ENCODE measurements at places on chromosomes 5 and 9.
A peak's percentile ranks its signal among the peaks of the same experiment; 100 is the strongest.

DNA sequence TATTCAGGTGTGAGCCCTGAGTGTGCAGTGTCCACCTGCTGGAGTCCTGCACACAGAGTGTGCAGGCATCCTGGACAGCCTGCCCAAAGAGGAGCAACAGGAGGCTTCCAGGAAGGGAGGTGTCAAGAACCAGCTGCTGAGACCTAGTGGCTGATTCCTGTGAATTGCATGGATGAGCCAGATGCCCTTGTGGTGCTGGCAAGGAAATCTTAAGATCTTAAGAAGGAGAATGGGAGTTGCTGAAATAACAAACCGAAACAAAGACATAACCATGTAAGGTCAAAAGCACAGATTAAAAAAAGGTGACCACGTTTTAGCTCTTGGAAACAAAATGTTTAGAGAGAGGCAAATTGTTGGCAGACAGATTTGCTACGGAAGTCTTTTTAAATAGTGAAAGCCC is 29.3 kb upstream of the RPS23 start:
- peak; percentile 83 for DNase-seq

GRCh38 chr5:31328040-31328733 is 134.7 kb downstream of the CDH6 start:
- no peak for DNase-seq

DNA sequence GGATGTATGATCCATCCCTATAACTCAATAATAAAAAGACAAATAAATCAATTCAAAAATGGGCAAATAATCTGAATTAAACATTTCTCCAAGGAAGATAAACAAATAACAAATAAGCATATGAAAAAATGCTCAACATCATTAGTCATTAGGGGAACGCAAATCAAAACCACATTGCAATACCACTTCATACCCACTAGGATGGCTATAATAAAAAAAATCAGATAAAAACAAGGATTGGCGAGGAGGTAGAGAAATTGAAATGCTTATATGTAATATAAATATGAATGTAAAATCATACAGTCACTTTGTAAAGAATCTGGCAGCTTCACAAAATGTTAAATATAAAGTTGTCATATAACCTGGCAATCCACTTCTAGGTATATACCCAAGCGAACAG is 52.3 kb upstream of the TBCA start:
- DNase-seq = no peak

DNA sequence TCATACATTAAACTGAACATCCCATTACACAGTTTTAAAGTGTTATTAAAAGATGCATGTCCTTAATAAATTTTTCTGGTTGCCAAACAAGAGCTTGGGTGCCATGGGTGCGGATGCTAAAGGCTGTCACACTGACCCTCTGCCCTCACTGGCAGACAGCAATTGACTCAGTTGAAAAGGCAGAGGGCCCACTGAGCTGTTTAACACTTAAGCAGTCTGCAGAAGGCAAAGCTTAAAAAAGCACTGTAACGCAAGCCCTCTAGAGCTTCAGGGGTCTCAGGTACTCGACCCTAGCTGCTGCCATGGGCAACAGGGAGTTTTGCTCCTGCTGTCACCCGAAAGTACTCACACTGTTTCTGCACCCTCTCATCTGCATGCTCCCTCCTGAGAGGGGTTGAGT is 726.4 kb upstream of the TYRP1 start:
- no peak for DNase-seq

GRCh38 chr5:176167800-176168199 is 70.4 kb upstream of the SIMC1 start:
- DNase-seq = no peak

Data from AG10803 (cell line).